ENCODE measurements at places on chromosomes 12 and 14.

- no peak for DNase-seq
Measured at GRCh38 chr14:75753696-75754095, 92.7 kb downstream of the TTLL5 start.

DNA sequence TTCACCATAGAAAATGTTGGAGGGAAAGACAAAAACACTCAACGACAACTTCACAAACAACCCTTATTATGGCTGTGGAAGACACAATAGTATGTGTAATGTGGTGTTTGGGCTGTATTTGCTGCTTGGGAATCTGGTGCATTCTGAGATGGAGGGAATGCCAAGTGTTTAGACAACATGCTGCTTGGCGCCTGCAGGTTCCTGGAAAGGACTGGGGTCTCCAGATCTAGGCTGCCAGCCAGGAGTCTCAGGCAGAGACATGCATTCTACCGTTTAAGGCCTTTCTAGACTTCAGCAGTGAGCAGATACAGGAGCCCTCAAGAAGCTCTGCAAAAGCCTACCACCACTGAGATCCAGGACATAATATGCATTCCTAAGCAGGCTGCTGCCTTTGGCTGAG lies 418.7 kb downstream of the NRXN3 start:
- DNase-seq = no peak

DNA sequence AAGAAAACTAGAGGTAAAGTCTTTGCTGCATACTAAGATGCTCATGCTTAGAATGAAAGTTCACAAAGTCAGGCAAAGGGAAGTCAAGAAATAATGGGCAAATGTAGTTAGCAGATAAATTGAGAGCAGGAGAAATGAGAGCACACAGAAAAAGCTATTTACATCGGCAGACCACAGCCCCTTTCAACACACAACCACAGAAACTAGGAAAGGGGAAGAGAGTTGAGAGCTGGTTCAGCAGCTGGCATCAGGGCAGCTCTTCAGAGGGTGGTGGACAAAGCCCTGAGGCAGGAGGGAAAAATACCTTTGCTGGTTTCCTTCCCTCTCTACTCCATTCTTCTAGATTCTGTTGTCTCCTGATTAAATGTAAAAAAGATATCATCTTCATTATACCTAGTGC lies 95.4 kb upstream of the ANO4 start:
- DNase-seq = no peak

DNA sequence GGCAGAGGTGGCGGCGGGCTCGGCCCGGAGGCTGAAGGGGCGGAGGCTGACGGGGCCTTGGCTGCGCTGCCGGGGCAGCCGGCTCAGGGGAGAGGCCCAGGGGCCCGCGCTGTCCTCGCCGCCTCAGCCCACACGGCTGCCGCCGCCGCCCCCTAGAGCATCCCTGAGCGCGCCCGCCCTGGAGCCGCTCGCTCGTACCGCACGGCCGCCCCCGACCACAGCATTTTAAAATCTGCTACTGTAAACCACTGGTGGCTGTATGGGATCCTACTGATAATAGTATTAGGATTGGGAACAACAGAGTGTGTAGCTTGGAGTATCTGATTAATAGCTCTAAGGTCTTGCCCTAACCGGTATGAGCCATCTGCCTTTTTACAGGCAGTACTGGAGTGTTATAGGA lies 22.2 kb upstream of the EDDM3A start:
- DNase-seq = no peak

- no peak for DNase-seq
Measured at GRCh38 chr12:58314610-58315009, 373.2 kb downstream of the ATP23 start.

- no peak for DNase-seq
Measured at GRCh38 chr12:29216266-29216665, 67.2 kb downstream of the FAR2 start.

GRCh38 chr12:12954356-12954755 lies 2.4 kb upstream of the GPRC5D start:
- DNase-seq = no peak

- no peak for DNase-seq
Measured at GRCh38 chr14:96804895-96805294, 7.7 kb downstream of the VRK1 start.

DNA sequence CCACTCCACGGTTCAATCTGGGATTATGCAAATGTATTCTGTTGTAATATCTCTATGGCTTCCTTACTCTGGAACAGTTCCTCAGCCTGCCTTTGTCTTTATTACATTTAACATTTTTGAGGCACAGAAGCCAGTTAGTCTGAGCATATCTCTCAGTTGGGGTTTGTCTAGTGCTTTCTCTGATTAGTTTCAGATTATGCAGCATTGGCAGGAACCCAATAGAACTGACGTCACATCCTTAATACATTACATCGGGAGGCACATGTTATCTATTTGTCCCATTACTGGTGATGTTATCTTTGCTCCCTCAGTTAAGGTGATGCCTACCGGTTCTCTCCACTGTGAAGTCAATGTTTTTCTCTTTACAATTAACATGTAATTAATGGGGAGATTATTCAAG lies 62.4 kb downstream of the PPM1A start:
- DNase-seq = peak; percentile 17

GRCh38 chr12:41325336-41325735 lies 137.2 kb downstream of the PDZRN4 start:
- no peak for DNase-seq

- DNase-seq = no peak
Measured at GRCh38 chr12:131555866-131556265, 155.0 kb upstream of the SFSWAP start.

DNA sequence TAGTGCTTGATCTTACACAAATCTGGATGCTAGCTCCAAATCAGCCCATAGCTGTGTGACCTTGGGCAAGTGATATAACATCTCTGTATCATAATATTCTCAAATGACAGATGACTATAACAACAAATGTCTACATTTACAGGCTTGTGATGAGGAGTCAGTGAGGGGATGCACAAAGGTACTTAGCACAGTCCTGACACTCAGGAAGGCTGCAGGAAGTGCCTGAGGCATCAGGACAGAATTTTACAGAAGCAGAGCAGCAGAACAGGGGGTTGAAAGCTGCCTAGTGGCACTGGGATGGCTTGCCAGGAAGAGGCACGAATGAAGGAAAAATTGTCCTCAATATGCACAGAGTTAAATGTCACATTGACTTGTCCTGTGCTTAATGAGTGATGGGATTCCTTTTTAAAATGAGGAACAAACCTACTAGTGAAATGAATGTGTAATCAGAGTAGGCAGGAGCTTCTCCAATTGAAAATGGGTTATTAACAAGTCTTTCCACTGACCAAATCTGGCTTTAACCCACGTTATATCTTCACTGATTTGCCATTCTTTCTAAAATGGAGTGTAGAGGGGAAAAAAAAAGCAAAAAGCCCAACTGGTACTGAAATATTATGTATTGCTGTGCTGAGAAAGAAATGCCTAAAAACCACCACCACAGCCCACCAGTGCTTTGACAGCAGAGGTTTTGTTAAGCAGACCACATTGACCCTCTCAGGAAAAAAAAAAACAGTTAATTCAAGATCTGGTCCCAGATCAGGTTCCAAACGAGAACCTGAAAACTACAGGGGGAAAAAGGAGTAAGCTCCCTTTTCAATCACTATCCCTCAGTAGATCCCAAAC lies 11.6 kb downstream of the BTG1 start:
- DNase-seq = no peak

DNA sequence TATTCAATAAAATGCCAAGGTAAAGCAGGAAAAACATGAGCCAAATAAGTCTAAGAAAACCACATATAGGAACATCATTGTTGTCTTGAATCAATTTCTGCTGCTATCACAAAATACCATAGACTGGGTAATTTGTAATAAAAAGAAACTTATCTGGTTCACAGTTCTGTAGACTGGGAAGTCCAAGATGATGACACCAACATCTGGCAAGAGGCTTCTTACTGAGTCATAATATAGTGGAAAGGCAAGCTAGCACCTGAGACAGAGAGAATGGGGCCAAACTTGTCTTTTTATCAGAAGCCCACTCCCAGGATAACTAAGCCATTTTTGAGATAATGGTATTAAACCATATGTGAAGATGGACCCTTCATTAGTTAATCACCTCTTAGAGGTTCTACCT lies 975.9 kb downstream of the FLRT2 start:
- DNase-seq = no peak

All from GM04504 (cell line).